ENCODE measurements at places on chromosomes 12 and 14.

DNA sequence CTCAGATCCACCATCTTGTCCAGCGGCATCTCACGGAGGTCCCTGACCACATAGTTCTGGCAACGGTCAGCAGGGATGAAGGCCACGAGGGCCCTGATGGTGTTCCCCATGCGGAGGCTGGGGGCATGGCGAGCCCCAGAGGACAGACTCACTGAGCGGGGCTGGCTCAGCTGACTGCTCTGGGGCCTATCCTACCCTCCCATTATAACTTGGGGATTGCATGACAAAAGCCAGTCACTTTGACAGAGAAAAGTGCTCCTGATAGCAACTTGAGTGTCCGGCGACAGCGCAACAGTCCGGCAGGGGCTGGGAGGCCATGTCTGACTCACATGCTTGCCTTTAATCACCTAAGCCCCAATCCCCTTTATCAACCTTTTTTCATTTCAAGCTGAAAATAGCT is at the start of gene LRRC10:
TSS of gene LRRC10 (minus strand) at position 179 of the 400 bp plus-strand sequence. CDS start at position 110, 69 bp downstream.
- no peak for DNase-seq

GRCh38 chr12:101763246-101763931 is 24.1 kb upstream of the SYCP3 start:
- DNase-seq, result no peak

- DNase-seq, result no peak
These were observed 12.3 kb downstream of the PRPF40B start for GRCh38 chr12:49635656-49636055.

DNA sequence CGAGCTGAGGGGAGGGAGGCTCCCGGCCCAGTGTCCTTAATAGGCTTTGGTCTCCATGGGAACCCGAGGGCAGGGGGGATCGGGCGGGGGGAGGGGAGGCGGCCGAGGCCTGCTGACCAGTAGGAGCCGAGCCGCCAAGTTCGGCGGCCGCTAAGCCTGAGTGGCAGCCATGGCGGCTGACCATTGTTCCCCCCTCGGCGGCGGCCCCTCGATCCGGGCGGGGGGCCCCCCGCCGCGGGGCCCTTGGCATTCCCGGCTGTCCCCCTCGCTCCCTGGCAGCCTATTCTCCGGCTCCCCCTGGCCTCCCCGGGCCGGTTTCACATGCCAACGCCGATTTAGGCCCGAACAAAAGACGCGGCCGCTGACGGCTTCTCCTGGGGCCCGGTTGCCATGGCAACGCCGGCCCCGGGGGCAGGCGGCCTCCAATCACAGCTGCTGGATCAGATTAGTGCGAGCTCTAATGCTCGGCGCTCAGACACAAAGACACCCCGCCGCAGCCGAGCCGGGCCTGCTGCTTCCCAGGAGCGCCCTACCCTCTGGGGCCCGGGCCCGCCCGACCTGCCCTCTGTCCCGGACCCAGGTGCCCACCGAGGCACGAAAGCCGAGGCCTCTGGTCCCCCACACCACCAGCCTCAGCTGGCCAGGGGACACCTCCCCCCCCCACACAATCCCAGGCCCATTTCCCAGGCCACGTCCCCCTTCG is 7.3 kb downstream of the MSI1 start:
- DNase-seq, result no peak

- DNase-seq, result no peak
These were observed 55.6 kb downstream of the LGMN start for GRCh38 chr14:92692822-92693226.

- no peak for DNase-seq
These were observed 188.9 kb downstream of the CAND1 start for GRCh38 chr12:67457778-67458665.

GRCh38 chr12:101021911-101022388 is 188.1 kb downstream of the SLC5A8 start:
- no peak for DNase-seq

GRCh38 chr14:106422066-106422465 is 895.7 kb downstream of the TMEM121 start:
- DNase-seq, result no peak

DNA sequence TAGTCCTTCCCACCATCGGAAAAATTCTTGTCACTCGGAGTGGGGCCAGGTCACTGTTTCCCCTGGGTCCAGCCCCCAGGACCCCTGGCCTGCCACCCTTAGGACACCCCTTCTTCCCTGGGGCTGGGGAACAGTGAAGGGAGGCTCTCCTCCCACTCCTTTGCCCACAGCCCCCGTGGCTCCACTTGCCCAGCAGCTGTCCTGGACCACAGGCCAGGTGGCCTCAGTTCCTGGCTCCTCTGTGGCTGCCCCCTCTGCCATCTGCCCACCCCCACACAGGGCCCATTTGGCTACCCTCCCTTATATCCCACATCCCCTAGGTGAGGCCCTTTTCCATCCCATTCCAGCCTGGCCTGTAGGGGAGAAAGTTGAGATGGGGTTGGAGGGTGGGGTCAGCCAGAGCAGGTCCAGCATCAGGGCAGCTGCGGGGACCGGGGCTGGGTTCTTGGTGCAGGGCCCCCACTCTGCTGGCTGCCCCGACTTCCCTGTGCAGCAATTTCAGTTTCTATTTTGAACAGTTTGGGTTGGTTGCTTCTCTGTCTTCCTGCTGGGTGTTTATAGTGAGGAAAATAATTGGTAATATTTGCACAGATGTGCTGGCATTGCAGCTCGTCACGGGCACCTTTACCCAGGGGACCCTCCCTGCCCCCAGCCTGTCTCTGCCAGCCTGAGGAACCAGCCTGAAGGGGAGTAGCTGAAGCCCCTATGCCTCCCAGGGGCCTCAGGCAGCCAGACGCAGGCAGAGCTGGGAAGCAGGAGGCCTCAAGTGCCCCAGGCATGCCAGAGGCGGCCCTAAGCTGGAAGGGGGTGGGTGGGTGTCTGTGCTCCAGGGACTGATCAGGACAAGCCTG is 23.4 kb downstream of the SYNDIG1L start:
- DNase-seq, result no peak

- DNase-seq, result no peak
These were observed 32.8 kb downstream of the GTF2A1 start for GRCh38 chr14:81187832-81188522.

Data from effector memory CD8-positive, alpha-beta T cell (primary cell).